Common myeloid progenitor, CD34-positive (primary cell): ENCODE measurements at places on chromosomes 11 and 22.
A peak's percentile ranks its signal among the peaks of the same experiment; 100 is the strongest.

DNA sequence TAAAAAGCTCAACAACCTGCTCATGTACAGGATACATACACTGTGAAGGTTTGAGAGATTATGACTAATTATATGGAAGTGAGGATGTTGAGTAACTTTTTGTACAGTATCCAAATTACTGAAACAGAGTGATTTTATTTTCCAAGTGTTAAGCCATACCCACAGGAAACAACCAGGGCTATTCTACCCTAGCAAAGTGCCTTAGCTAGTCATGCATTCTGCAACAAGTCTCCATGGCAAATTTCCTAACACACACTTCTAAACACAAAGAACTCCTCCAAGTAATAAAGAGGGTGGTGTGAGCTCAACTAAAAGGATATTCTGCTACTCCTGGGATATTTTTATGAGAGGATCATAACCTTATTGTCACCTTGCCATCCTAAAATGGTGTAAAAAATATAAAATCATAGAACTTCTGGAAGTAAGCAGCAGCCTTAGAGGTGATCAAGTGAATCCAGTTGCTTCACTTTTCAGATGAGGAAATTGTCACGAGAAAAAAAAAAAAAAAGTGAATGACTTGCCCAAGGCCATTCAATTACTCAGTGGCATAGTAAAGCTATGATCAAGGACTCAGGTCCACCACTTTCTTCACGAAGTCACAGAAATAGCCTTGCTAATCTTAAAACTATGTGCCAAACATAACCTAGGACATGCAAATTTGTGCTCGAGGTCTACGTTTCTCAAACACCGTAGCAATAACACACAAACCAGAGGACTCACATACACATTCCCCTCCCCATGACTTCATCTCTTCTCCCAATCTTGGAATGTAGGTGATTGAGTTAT lies 4.2 kb downstream of the LGR4 start:
- no peak for DNase-seq

DNA sequence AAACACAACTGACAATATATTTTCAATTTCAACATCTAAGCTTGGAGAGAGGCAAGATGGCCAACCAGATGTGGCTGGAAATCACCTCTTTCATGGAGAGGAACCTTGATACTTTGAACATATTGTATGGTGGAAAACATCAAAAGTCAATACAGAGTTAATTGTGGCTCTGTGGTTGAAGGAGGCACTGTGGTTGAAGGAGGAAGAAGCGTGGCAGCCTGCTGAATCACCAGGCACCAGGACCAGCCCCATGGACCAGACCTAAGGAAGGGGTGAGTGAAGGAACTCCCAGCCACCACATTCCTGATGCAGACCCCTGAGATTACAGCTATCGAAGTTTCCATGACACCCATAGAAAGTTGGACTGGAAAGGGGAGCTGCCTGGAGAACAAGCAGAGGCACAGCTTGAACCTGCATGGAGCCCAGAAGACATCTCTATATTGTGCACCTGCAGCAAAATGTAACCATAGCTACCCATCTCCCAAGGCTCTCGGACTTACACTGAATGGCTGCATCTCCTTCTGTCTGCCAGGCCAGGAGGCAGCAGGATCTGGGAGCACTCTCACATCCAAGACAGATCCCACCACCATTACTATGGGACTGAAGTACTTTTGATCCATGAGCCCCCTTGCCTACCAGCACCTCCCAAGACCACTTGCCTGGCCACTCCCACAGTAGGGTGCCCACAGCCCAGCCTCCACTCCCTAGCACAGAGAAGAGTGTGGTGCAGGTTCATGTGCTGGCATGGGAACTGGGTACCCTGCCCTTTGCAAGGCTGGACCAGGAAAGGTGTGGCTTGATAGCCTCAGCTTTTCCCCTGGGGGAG lies 79.8 kb upstream of the SC5D start:
- peak; percentile 67 for DNase-seq

GRCh38 chr22:45422237-45422983 lies 8.9 kb downstream of the RIBC2 start:
- no peak for DNase-seq

DNA sequence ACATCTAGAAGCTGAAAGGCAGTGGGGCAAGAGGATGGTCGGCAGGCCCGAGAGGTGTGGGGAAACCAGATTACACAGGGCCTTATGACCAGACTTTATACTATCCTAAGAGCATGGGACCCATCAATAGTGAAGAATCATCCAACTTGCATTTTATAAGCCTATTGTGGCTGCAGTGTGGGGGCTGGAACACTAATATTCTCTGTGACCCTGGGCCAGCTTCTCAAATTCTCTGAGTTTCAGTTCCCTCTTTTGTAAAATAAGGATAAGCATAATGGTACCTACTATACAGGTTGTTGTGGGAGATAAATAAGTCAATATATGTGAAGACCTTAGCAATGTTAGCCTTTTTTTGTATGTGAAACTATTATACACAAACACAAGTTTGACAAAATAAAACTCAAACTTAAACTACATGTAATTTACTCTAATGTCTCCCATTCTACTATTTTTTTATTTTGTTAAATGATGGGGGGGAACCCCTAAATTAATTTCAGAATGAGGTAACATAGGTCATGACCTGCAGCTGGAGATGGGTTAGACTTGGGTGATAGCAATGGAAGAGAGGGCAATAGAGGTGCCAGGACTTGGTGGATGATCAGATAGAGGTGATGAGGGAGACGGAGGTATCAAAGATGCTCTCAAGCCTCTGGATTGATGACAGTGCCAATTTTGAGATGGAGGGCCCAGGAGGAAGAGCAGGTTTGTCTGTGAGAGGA lies 30.1 kb downstream of the SMCO4 start:
- DNase-seq = no peak

DNA sequence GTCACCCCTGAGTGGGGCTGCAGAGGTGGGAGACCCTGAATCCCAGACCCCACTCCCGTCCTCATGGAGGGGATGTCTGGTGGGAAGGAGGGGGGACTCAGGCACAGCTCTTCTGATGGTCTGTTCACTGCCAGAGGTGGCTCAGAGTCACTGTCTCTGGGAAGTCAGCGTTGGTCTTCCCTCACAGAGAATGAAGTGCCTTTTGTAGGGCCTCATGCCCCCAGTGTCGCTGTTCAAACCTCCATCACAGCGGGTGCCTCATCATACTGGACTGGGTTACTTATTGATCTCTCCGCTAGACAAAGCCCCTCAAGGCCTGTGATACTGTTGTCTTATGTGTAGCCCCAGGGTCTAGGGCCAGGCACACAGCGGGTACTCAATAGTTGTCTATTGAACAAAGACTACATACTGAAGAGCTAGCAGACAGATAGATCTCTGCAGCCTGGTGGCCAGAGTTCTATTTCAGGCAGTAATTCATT lies 41.3 kb downstream of the CD6 start:
- DNase-seq = no peak
